PC-9 (cell line): ENCODE measurements at places on chromosomes 3 and 15.

GRCh38 chr3:160665231-160665630 lies 11.7 kb upstream of the ARL14 start:
- DNase-seq, result no peak
- no peaks in the 10 kb centered on the region for H3K36me3 ChIP-seq
- H3K4me1 ChIP-seq, result peaks cover 38% of the 10 kb centered on the region
- H3K27me3 ChIP-seq, result no peaks in the 10 kb centered on the region
- H3K27ac ChIP-seq, result peak overlapping the region; percentile 67
- H3K4me3 ChIP-seq, result no peak overlapping the region

DNA sequence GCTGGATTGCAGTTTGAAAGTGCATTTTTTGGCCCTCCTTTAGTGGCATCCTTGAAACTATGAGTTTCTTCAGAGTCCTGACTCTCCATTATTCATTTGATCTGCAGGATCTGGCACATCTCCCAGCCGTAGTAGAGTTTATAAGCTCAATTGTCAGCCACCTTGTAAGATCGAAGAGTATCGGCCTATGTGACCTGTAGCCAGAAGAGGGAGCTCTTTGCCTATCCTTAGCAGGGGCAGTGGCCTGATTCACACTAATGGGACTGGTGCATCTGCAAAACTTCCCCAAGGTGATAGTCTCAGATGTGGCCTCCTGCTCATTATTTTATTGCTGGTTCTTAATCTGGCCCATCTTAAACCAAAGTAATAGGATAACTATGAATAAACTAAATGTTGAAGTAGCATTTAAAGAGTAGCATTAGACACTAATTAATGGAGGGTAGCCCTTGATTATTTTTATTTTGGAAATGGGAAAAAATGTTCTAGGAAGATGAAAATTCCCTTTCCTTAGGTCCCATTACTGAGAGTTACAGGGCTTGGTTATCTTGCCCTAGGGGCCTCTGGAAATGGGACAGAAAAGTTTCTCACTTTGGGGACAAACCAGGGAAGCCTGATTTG lies 21.2 kb downstream of the GCSAM start:
- H3K4me1 ChIP-seq, result peaks cover 6% of the 10 kb centered on the region; the same call in 1 of the 2 replicates
- no peaks in the 10 kb centered on the region for H3K27me3 ChIP-seq
- no peak overlapping the region for H3K27ac ChIP-seq

GRCh38 chr3:61562042-61562720 lies 810 bp downstream of the PTPRG start:
- no peaks in the 10 kb centered on the region for H3K4me1 ChIP-seq
- H3K27ac ChIP-seq, result no peak overlapping the region
- H3K36me3 ChIP-seq, result no peaks in the 10 kb centered on the region
- peak overlapping the region; percentile 74 for H3K4me3 ChIP-seq
- DNase-seq, result no peak

DNA sequence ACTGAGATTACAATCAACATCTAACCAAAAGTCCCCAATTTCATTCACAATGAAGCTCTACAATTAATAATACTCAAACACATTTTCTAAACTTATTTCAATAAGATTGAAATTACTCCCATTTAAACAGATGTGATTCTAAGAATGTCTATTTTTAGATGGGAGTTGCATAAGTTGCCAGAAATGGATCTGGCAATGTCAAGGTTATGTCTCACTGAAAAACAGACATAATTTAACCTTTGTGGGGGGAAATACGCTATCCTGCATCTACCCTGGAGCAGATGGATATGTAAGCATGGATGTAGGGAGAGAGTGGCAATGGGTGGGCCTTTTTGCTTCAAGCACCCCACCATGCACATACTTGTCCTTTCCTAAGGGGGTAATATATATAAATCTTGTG lies 6.7 kb upstream of the EIF1B start:
- no peak overlapping the region for H3K27ac ChIP-seq
- no peak overlapping the region for H3K4me3 ChIP-seq
- no peaks in the 10 kb centered on the region for H3K36me3 ChIP-seq
- DNase-seq, result no peak
- H3K4me1 ChIP-seq, result no peaks in the 10 kb centered on the region; the same call in 1 of the 2 replicates

GRCh38 chr3:49007771-49008528 lies 759 bp downstream of the WDR6 start:
- peak; percentile 63 for DNase-seq
- H3K4me1 ChIP-seq, result peaks cover 9% of the 10 kb centered on the region; the same call in 1 of the 2 replicates
- H3K27ac ChIP-seq, result peak overlapping the region; percentile 87
- no peaks in the 10 kb centered on the region for H3K36me3 ChIP-seq

GRCh38 chr15:38930851-38931572 lies 366.4 kb upstream of the RASGRP1 start:
- H3K4me3 ChIP-seq, result no peak overlapping the region

DNA sequence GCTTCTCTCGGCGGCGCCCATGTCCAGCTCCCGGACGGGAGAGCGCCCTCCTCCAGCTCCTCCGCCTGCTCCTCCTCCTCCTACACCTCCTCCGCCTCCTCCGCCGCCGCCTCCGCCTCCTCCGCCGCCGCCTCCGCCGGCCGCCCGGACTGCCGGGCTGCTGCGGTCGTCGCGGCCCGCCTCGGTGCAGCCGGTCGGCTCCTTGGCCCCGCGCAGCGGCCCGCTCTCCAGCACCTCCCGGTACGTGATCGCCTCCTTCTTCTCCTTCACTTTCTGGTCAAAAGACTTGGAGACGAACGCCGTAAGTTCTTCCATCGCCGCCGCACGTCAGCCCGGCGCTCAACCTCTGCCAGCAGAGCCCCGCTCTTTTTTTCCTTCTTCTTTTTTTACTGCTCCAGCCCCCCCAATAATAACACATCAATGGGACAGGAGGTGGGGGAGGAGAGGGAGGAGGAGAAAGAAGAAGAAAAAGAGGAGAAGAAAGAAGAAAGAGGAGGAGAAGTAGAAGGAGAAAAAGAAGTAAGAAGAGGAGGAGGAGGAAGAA lies 438 bp downstream of the SHOX2 start:
- H3K4me3 ChIP-seq, result peak overlapping the region; percentile 62
- no peaks in the 10 kb centered on the region for H3K27me3 ChIP-seq
- no peaks in the 10 kb centered on the region for H3K36me3 ChIP-seq
- DNase-seq, result peak; percentile 45
- H3K4me1 ChIP-seq, result peaks cover 12% of the 10 kb centered on the region; the same call in 1 of the 2 replicates

DNA sequence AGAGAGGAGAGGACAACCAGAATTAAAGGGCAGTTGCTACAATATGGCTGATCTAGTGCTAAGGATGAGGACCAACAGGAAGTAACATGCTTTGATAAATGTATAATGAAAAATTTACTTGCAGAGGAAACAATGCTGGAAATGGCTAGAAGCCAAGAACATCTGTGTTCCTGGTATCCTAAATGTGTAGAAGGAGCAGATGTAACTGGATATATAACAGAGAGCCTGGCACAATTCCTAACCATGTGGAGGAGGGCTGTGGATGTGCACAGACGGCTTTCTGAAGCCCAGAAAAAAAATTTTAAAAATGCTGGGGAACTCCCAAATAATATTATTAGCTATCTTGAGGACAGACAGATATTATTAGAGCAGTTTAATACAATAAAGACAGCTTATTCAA lies 159.4 kb upstream of the GBE1 start:
- DNase-seq, result no peak
- no peaks in the 10 kb centered on the region for H3K4me1 ChIP-seq
- H3K27me3 ChIP-seq, result no peaks in the 10 kb centered on the region
- H3K4me3 ChIP-seq, result no peak overlapping the region

DNA sequence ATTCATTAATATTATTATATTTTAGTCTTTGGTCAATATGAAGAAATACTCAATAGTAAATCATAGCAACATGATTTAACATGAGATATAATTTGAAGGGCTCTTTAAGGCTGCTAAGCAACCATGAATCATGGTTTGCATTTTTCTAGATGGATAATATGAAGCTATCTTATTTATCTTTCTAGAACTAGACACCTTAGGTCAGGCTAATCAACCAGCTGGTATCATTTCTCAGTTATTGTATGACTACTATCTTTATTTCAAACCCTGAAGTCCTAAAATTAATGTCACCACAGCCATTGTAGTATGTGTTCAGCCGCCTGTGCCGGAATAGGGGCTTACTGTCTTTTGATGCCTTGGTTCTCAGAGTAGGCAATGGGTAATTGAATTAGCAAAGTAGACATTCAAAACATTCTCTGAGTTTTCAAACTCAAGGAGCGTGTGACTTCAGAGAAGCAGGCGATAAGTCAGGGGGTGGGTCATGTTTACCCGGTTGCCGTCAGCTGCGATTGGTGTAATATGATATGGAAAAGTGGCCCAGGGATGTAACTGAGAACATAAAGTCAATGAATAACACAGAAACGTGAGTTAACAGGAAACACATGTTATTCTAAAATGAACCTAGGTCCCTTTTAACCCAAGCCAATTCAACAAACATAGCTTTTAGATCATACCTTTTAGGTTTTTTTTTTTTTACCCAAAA lies 93.4 kb upstream of the CTDSPL start:
- no peak for DNase-seq
- no peak overlapping the region for H3K4me3 ChIP-seq
- no peaks in the 10 kb centered on the region for H3K4me1 ChIP-seq
- H3K27ac ChIP-seq, result no peak overlapping the region
